Activated naive CD4-positive, alpha-beta T cell treated with anti-CD3 and anti-CD28 coated beads, Interleukin-2, amount 50 U/mL, for 72 hours (primary cell): ENCODE measurements at places on chromosomes 1 and 21.

DNA sequence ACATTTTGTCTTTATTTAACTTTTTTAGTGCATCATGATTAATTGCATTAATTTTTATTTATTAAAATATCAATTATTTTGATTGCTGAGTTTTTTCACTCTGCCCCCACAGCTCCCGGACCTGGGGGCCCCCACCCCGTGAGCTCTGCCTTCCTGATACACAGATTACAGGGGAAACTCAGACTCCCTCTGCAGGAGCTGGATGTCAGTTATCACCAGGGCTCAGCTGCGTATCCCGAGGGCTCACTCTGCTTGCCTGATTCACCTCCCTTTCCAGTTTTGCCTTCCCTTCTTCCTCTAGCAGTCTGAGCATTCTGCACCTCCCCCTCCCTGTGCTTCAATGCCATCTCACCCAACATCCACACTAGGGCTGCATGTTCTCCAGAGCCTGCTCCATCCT, 98.2 kb downstream of the ATP1A1 start:
- DNase-seq = no peak

- no peak for DNase-seq
These were observed 30.0 kb downstream of the IRF2BP2 start for GRCh38 chr1:234579967-234580366.

GRCh38 chr21:28883931-28884330, 108.7 kb downstream of the LTN1 start:
- no peak for DNase-seq

DNA sequence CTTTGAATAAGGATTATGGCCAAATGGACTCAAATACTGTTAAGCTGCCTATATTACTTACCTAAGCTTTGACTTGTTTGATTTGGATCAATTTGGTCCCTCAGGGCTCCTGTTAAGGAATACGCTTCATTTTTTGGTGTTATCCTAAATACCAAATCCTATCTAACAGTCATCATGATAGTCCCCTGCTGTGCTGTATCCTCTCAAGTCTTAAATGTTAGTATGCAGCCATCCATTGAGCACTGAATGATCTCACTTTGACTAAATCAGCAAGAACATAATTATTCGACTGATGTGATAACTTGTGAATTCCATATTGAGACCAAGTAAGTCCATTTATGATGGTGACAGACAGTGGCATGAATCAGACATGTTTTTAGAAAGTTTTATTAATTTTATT, 53.1 kb upstream of the ATF3 start:
- DNase-seq = no peak

DNA sequence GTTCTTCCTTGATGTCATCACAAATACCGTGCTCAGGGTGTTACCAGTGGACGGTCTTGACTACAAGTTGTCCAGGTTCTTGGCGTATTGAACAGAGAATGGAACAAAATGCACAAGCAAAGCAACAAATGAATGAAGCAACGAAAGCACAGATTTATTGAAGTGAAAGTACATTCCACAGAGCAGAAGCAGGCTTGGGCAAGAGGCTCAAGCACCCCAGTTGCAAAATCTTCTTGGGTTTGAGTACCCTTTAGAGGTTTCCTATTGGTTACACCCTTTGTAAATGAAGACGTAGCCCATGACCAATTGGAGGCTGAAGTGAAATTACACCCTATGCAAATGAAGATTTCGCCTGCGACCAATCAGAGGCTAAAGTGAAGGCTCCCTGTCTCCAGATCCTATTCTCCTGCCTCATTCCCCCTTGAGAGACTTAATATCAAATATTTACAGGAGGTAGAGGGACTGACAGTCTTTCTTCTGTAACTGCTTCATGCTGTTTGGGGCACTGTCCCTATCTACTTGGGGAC, 38.3 kb downstream of the YY1AP1 start:
- DNase-seq = no peak

- no peak for DNase-seq
These were observed 142.8 kb downstream of the ZZZ3 start for GRCh38 chr1:77539519-77540142.

DNA sequence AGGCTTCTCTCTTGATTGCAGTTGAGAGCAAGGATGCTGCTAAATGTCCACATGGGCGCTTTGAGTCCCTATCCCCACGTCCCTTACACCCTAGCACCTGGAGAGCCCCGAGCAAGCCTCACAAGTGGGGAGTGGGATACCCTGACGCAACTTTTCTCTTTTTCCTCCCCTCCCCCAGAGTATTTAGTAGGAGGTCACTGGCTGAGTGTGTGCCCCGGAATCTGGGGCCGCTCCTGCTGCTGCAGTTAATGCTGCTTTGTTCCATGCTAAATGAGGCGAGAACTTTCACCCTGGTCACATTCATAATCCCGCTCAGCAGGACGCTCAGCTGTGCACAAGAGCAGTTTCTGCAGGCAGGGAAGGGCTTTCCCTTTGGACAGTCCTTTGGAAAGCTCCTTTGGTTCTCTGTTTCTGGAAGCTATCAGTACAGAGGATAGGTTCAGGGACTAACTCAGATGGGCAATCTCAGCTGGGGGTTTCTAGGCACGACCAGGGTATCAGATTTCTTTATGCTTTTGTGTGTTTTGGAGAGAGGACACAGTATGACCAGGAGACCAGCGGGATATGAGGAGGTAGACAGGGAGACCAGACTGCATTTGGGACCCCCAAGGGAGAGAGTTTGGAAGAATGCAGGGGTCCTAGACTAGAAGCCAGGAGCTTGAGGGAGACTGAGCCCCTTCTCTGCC, 75.9 kb downstream of the NOS1AP start:
- DNase-seq = no peak
